Stimulated activated CD8-positive, alpha-beta memory T cell treated with anti-CD3 and anti-CD28 coated beads, Interleukin-7, amount 100 ng/mL, for 4 hours (primary cell): ENCODE measurements at places on chromosomes 2 and 18.

DNA sequence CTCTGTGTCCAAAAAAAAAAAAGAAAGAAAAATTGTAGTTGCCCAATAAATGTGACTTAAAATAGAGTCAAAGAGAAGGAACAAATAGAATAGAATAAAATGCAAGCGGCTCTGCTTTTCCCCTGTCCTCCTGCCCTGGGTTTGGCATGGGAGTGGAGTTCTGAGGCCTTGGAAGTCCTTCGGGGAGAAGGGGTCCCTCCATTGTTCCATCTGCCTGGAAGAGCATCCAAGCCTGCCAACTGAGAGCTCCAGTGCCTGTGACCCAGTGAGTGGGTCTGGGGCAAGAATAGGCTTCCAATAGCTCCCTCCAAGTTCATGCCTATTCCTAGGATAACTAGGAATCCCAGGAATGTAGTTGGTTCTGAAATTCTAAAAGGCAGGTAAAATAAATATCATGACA, 321.4 kb downstream of the MYCN start:
- DNase-seq, result no peak

GRCh38 chr2:183038341-183039300, at the start of gene NCKAP1:
TSS of gene NCKAP1 (minus strand) at chr2:183038457. CDS start at chr2:183038099, 358 bp downstream.
- peak; percentile 43 for DNase-seq

- no peak for DNase-seq
Observed at GRCh38 chr2:468648-469336, 180.9 kb upstream of the ALKAL2 start.

DNA sequence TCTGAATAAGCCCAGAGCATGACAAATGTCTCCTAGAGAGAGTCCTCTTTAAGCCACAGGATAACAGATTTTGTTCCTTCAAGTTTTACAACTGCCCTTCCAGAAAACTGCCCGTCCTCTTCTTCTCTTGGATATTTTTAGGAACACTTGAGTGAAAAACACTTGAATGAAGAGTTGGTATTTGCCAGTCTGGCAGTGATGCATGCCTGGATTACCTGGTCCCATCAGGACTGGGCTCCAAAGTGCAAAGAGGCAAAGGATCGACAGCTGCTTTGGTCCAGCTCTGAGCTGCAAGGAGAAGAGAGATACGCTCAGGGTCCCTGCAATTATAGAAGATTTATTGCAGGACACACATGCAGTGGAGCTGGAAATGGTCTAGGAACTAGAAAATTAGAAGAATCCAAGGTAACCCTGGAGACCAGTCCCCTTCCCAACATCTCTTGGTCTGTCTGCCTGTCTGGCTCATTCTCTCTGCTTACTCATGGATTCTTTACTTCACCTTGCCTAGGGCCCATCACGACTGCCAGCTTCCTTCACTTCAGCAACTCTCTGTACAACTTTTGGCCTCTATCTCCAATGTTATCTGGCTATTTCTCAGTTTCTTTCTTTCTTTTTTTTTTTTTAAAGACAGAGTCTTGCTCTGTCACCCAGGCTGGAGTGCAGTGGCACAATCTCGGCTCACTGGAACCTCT, 112.1 kb upstream of the SIX2 start:
- DNase-seq, result no peak

DNA sequence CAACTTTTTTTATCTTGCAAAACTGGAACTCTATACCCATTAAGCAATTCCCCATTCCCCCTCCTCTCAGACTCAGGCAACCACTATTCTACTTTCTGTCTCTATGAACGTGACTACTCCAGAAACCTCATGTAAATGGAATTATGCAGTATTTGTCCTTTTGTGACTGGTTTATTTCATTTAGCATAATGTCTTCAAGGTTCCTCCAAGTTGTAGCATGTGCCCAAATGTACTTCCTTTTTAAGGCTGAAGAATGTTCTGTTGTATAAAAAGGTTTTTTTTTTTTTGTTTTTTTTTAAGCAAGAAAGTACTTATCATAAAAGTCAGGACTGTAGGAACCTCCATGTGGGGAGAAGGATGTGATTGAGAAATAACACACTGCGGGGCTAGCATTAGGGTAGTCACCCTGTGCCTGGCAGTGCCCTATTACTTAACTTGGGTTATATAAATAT, 262.9 kb upstream of the FBXO11 start:
- no peak for DNase-seq
